AG08395 (cell line): ENCODE measurements at places on chromosomes 12 and 14.

DNA sequence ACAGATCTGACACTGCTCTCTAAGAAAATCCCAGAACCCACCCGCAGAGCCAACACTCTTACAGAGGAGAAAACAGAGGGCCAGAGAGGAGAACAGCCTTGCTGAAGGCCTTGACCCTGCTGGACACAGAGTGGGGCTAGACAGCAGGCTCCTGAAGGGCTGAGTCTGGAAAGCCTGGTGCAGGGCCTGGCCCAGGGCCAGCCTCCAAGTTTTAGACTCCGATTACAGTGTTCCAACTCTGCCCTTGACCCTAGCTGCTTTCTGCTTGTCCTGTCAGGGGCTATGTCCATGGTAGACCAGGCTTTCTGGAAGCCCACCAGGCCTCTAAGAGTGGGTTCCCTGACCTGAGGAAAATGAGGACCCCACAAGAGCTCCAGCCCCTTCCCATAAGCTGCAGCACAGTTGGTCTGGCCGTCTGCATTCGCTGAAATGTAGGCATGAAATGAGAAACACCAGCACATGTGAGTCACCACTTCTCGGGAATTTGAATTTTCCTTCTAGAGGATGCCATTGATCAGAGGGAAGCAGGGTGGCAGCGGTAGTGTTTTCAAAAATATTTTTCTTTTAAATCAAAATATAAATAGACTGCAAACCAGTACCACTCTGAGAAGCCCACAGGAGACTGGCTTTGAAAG, 154.4 kb downstream of the CALM1 start:
- DNase-seq: peak; percentile 64

- no peak for DNase-seq
Observed at GRCh38 chr12:103197725-103198388, 240.4 kb downstream of the ASCL1 start.

DNA sequence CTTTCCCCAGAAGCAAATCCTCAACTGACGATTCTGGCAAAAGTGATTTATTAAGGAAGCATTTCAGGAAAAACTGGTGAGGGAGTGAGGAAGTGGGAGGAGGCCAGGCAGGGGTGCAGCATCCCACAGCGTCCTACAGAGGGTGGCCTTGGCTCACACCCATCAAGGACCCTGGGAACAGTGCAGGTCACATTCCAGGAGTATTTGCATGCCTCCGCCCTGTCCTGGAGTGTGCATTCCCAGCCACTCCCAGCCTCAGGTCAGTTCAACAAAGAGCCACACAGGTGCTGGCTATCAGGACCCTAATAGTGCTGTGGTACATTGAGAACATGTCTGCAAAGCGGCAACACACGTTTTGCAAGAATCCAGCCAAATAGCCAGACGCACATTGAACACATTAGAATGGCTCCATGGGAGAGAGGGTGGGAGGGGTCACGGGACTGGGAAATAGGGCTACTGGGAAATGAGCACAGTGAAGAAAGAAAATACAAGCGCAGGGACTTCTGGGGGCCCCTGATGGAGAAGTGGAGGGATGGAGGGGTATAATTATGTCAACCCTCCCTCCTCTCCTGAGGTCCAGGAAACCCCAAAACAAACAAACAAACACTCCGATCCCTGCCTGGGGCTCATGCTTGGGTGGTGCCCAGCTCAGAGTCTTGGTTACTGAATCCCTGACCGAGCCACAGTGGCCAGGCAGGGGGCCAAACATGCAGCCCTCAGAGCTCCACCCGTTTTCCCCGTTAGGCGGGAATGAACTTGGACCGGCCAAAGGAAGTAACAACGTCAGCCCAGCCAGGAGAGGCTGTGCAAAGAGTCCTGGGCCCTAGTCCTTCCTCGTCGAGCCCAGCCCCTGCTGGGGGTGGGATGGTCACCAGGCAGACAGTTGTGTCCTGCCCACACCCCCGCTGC, 36.5 kb downstream of the CMKLR1 start:
- DNase-seq: peak; percentile 67

DNA sequence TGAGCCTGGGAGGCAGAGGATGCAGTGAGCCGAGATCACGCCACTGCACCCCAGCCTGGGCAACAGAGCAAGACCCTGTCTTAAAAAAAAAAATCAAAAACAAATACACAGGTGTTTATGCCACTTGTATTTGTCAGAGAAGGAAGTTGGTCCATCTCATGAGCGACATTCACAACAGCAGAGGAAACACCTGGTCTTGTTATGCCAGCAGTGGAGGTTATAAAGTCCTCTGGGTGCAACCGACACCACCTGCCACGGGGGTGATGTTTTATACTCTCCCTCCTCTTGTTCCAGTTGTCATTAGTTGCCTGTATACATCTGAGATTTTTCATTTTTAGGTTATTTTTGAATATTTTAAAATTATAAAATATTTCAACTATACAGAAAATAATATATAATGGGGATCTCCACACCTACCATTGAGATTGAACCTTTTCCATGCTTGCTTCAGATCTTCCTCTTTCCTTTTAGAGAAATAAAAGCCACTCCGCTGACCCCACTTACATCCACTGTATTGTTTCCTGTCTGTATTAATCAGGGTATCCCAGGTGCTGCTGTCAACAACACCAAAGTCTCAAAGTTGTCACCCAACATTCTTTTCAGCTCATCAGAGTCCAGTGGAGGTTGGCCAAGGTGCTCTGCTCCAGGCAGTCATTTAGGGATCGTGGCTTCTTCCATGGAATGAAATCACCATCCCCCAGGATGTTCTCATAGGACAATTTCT, 65.1 kb downstream of the RNFT2 start:
- no peak for DNase-seq

DNA sequence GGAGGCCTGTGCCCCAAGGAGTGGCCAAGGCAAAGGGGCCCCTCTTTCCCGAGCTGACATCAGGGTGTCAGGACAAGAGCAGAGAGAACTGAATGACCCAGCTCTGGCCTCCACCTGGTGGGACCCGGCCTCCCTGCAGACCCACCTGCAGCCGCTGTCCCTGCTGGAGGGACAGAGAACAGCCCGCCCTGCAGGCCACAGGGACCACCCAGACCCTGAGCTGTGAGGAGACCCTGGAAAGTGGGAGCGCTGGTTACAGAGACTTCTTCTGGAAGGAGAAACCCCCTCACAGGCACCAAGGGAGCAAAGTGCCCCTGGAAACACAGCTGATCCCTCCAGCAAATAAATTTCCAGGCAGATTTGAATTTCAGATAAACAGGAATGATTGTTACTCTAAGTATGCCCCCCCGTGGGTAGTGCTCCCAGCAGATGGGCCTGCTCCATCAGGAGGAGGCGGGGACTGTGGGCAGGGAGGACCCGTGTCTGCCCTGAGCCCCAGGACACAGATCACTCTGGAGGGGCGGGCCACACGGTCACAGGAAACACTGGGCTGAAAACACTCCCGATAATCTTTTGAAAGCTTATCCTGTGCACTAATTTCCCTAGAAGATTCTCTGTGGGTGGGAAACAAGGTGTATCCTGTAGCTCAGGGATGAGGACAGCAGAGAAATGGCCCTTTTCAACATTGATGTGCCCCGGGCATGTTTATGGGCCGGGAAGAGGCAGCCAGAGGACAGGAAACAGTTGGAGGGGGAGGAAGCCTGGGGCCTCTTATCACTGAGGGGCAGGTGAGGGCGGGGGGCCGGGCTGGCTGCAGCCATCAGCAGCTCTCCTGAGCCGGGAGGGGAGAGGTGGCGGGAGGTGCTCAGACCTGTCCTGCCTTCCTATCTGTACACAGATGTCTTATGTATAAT, 276.0 kb downstream of the ADGRD1 start:
- no peak for DNase-seq

DNA sequence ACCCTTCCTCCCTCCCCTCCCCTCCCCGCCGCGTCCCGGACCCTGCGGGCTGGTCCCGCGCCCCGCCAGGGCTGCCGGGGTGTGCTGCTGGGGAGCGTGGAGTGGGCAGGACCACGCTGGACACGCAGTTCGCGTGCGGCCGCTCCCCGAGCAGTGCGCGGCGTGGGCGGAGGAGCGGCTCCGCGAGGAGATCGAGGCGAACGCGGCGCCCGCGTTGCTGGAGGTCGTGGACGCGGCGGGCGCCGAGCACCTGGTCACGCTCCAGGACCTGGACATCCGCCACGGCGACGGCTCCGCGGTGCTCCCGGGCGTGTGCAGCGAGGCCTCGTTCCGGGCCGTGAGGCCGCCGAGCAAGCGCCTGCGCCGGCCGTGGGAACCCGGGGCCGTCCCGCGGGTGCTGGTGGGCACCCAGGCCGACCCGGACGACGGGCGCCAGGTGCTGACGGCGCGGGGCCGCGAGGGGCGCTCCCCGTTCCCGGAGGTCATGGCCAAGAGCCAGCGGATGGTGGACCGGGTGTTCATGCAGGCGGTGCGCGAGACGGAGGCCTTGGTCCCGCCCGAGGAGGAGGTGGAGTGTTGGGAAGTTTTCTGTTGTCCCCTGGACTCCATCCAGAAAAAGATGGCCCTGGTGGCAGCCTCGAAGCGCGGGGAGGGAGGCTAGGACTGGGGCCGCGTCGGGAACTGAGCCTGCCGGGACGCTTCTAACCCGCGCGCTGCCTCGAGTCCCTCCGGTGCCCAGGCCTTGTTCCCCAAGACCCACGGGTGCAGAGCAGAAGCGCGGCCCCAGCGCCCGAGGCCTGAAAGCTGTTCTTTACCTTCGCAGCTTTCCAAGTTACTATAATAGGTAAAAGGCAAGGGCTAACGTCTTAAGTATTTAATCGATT, 54.7 kb upstream of the EIF5 start:
- no peak for DNase-seq

DNA sequence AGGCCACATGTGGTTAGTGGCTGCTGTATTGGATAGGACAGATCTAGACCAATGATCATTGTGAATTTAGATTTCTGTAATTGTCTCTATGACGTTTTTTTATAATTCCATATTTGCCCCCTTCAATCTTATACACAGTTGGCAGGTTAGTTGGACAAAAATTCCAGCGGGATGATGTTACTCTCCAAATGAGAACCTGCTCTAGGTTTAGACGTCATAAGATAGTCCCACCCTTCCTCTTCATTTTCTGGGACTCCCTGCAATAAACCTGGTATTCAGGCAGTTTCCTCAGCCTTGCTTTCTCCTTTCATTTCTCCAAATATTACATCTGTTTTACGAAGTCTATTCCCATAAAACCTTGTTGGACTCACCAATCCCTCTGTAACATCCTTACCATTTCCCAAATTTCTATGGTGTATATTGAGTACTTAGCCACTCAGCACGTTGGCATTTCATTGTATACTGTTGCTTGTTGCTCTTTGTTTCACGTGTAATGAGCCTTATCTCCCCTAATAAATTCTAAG, 10.2 kb downstream of the FBXO34 start:
- no peak for DNase-seq

GRCh38 chr14:96958057-96958456, 160.9 kb downstream of the VRK1 start:
- no peak for DNase-seq

DNA sequence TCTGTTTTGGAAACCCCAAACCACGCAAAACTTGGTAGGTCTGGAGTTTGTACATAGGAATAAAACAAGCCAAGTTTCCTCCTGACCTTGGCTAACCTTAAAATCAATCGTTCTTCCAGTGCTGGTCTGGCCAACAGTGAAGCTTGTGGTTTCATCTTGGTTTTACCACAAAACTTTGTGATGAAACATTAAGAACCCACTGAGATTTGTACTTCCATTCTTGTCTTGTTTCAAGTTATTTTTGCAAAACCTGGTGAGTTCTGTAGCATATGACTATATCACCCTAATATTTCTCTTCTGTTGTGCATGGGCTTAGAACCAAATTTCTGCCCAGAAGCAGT, 26.4 kb downstream of the SIX1 start:
- peak; percentile 50 for DNase-seq

- DNase-seq: no peak
Observed at GRCh38 chr14:77074969-77075368, 23.1 kb upstream of the CIPC start.

DNA sequence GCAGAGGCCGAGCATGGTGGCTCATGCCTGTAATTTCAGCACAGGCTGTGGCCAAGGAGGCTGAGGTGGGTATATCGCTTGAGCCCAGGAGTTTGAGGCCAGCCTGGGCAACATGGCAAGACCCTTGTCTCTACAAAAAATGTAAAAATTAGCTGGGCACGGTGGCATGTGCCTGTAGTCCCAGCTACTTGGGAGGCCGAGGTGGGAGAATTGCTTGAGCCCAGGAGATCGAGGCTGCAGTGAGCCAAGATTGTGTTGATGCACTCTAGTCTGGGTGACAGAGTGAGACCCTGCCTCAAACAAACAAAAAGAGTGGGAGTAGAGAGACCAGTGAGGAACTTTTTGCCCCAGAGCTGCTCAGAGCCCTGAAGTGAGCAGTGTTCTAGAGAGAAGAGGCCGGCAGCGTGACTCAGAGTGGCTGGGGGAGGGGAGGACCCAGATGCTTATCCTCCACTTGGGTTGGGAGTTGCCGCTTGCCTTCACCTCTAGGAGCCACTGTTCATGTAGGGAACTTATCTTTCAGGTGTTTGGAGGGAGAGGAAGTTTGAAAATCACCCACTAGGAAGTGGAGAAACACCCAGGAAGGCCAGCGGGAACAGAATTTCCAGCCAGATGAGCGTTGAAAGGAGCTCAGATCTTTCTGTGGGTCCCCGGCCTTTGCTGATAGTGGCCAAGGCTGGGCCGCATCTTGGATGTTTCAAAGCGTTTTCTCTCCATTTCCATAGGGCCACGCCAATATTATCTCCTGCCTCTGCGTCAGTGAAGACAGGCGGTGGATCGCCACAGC, 15.3 kb downstream of the CFAP251 start:
- DNase-seq: no peak

- DNase-seq: peak; percentile 25
Observed at GRCh38 chr14:38536376-38537038, 280.6 kb upstream of the CLEC14A start.

DNA sequence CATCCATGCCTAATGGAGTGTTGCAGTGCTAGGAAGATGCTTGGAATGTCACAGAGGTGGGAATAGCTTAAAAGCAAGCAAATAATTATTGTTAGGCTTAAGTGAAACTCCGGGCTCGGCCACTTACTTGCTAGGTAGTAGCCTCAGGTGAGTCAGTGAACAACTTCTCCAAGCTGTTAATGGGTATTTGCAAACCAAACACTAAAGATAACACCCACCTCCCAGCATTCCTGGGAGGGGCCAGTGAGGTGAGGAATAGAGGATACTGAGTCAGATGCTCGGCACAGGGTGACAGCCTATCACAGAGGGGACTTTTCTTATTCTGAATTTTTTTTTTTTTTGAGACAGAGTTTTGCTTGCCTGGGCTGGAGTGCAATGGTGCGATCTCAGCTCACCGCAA, 151.2 kb upstream of the RFLNA start:
- DNase-seq: no peak

DNA sequence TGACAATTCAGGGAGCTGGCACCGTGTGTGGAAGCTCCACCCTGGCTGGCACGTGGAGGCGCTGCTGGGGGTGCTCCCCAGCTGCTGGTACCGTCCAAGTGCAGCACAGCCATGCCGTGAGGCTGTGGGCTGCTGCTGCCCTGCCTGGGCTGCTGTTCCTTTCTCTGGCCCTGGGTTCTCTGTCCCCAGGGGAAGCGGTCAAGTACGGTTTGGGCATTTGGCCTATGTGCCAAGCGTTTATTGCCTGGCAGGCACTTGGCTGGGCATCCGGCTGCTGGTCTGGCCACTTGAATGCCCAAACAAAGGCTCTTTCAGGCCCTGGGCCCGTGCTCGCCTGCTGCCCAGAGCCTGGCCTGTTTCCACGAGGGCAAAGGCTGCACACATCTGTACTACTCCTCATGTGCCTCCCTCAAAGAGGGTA, 39.6 kb downstream of the RHOF start:
- DNase-seq: no peak
